ENCODE measurements at places on chromosomes 11 and 22.

- peak; percentile 86 for DNase-seq
Measured at GRCh38 chr11:119474682-119475596, 52.0 kb upstream of the THY1 start.

DNA sequence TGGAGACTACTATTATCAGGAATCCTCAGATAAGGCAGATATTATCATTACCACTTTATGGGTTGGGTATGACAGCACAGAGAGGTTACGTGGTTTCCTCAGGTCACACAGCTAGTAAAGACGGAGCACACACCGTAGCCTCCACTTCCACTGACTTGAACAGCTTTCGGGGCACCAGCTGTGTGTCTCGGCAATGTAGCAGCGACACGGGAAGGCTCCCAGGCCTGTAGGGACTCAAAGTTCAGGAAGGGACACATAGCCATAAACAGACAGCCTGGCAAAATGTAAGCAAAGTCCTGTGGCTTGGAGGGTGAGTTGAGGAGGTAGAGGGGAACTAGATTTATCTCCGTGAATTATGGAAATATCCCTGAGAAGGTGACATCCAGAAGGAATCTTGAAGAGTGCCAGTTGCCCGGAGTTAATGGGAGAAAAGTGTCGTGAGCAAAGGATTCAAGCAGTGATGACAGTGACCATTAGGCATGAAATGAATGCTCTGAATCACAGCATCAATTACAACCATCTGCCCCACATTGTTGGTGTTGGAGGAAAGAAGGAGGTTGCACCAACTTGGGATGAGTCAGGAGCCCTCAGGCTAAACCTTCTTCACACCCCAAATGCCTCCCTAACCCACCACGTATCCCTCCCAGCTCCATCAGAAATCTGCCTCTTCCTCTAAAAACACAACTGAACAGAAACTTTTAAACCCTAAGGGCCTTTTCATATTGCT, 106.7 kb upstream of the ASPHD2 start:
- peak; percentile 75 for DNase-seq

DNA sequence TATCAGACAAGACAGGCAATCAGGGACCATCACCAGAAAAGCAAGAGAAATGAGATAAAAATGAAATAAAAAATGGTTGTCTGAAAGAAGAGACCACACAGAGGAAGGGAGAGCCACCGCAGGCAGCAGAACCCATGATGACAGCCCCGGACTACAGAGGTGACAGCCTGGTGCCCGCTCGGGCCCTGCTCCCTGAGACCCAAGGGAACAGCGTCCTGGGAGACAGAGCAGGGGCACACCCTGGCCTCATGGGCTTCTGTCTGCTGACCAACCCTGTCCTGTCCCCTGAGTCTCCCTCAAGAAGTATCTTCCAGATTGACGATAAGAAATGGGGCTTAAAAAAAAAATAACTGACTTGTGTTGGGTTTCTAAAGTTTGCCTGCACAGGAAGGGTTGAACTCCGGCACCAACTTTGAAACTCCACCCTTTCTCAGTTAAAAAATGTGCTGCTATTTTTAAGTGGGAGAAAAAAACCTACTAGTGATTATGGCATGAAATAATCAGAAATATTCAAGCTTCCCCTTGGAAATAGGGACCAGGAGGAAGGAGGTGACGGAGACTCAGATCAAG, 70.1 kb upstream of the TTLL12 start:
- no peak for DNase-seq

GRCh38 chr11:134981835-134982234, 569.8 kb upstream of the B3GAT1 start:
- no peak for DNase-seq

DNA sequence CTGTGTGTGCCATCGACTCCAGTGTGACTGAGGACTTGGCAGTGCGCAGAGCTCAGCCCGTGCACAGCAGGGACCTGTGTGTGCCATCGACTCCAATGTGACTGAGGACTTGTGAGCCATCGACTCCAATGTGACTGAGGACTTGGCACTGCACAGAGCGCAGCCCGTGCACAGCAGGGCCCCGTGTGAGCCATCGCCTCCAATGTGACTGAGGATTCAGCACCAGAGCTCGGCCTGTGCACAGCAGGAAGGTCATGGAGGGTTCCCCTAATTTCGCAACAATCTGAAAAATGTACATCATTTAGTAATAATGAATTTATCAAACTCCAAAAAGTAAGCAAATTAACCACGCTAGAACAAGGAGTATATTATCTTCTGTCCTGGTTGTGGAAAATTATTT, 348.3 kb upstream of the B3GAT1 start:
- DNase-seq = no peak

DNA sequence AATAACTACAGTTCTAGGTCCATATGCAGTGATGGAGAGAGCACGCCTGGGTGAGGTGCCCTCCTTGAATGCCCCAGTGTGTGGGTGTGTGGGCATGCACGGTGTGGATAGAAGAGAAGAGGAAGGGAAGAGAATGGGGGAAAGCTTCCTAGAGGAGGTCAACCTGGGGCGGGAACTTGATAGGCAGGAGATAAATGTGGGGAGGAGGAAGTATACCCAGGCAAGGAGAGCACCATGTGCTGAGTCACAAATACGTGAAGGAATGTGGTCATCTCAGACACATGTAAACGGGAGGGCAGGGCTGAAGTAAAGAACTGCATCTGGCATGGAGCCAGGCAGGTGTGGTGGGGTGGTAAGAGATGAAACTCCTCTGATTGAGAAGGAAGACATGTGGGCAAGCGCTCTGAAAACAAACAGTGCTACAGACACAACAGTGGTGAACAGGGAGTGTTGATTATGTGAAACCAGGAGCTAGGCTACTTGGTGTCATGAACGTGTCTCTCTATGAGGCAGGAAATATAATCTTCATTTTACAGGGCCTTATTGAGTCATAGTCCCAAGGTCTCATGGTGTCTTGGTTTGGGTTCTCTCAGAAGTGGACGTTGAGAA, 61.5 kb upstream of the EED start:
- DNase-seq = peak; percentile 83

- DNase-seq = no peak
Measured at GRCh38 chr11:111788051-111788450, 21.9 kb upstream of the PPP2R1B start.

DNA sequence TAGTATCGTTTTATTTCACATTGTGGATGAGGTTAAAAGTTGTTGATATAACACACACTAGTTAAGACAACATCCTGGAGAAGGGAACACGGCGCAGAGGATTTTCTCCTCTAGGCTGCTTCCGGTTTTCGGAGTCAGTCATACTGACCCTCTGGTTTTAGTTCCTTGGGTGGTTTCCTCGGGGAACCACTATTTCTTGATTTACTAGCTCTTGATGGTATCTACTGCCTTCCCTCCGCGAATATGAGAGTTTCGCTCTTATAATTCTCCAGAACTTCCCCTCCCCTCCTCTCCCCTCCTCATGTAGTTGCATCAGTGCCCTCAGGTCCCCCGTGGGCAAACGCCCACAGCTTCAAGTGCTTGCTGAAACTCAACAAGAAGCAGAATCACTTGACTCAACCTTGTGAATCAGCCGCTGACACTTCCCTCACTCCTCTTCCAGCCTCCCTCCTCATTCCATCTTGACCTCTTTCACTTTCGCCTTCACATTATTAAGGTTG, 15.9 kb upstream of the APOBEC3A start:
- DNase-seq = no peak

GRCh38 chr11:64885367-64886286, 7.2 kb upstream of the EHD1 start:
- DNase-seq = peak; percentile 67

DNA sequence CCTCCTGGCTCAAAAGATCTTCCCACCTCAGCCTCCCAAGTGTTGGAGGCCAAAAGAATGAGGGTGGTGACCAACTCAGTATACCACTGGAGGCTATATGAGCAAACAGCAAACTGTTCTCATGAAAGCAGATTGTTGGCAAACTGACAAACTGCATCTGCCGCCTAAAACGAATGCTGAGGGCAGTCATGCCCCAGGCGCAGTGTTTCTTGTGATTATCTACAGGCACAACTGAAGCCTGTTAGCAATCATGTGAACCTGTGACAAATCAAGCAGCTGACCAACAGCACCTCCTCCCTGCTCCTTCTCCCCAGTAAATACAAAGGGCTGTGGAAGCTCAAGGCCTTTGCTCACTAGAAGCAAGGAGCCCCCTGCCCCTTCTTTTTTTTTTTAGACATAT, 47.8 kb downstream of the BTBD10 start:
- DNase-seq = peak; percentile 4

DNA sequence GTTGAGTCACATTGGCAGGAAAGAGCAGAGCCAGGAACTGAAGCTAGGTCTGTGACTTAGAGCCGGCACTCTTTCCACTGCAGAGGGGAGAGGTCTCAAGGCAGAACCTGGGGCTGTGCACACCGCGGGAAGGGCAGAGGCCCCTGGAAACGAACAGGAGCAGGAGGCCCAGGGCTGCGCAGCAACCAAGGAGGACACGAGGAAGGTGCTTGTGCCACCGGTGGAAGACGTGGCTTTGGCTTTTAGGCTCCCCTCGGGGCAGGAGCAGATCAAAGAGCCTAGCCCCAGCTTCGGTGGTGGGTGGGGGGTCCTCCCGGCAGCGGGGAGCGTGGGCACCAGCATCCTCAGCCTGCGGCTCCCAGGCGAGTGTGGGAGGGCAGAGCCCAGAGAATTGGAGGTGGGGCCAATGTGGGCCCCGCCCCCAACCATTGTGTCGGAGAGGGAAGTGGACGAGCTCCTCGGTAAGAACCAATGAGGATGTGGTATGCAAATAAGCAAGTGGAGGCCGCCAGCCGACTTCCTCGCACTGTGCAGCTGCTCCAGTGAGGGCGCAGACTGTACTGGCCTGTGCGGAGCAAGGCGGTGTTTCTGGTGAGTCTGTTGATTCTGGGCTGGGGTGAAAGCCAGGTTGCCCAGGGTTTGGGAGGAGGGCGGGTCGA, at the start of gene CCDC116:
Gene CCDC116, plus strand, starts transcription at position 524 of the 659 bp plus-strand sequence. CDS start 422 bp downstream, outside the sequence.
- no peak for DNase-seq

DNA sequence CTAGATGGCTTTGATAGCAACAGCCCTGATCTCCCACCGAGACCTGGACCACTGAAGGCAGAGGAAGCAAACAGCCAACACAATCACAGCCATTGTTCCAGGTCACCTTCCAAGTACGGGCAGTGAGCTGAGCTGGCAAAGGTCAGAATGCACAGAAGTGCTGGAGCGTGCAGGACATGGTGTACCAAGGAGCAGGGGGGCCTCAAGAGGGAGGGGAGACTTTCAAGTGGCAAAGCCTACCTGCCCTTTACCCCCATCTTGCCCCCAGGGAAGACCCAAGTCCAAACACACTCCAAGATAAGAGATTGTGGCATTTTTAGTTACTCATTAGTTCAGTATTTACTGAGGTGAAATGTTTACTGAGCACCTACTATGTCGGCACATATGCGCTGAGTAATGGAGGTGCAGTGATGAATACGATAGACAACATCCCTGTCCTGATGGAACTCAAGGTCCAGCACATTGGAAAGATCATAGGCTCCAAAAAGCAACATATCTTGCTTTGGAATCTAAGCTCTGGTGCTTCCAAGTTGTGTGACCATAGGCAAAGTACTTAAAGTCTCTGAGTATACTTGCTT, 26.0 kb upstream of the TTC12 start:
- no peak for DNase-seq

DNA sequence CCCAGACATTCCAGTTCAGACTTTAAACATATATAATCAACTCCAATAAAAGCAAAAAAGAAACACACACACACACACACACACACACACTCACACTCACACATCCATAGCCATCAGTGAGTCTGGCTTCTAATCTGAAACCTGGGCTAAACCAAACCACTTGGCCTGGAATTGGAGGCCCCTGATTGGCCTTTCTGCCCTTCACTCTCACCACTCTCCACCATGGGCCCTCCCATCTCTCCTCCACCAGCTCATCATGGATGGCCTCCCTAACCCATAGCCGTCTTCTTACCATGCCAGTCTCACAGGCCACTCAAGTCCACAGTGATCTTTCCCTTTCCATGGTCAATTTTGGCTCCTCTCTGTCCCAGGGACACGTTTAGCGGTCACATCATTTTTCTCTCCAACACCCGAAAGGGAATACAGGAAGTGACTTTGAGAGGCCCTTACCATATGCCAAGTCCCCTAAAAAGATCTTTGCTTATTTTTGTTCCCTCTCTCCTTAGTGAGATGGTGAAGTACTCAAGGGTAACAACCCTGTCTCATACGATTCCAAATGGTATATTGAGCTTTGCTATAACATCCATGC, 66.6 kb downstream of the ENDOD1 start:
- no peak for DNase-seq

- peak; percentile 44 for DNase-seq
Measured at GRCh38 chr22:35023692-35024363, 42.1 kb upstream of the ISX start.

GRCh38 chr11:86926975-86927374, 28.2 kb downstream of the FZD4 start:
- DNase-seq = no peak

- DNase-seq = no peak
Measured at GRCh38 chr11:124681421-124681820, 7.7 kb downstream of the SPA17 start.

GRCh38 chr22:36765131-36765942, 10.6 kb downstream of the IFT27 start:
- DNase-seq = no peak

GRCh38 chr11:68398995-68399851, 61.3 kb upstream of the PPP6R3 start:
- no peak for DNase-seq

DNA sequence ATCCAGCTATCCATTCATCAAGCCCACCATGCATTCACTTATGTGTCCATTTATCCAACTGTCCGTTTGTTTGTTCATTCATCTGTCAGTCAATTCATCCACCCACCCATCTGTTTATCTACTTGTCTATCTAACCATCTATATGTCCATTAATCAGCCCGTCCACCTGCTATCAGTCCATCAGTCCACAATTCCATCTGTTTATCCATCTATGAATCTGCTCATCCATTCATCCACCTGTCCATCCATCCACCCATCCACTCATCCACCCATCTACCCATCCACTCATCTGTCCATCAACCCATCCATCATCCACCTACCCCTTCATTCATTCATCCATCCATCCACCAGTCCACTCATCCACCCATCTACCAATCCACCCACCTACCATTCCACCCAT, 970 bp upstream of the SPI1 start:
- DNase-seq = no peak

GRCh38 chr22:42945027-42945426, 69.9 kb downstream of the PACSIN2 start:
- DNase-seq = no peak

- no peak for DNase-seq
Measured at GRCh38 chr11:2138068-2138430, 1.1 kb downstream of the IGF2 start.
